NT2/D1 (cell line): ENCODE measurements at places on chromosomes 2 and 18.

DNA sequence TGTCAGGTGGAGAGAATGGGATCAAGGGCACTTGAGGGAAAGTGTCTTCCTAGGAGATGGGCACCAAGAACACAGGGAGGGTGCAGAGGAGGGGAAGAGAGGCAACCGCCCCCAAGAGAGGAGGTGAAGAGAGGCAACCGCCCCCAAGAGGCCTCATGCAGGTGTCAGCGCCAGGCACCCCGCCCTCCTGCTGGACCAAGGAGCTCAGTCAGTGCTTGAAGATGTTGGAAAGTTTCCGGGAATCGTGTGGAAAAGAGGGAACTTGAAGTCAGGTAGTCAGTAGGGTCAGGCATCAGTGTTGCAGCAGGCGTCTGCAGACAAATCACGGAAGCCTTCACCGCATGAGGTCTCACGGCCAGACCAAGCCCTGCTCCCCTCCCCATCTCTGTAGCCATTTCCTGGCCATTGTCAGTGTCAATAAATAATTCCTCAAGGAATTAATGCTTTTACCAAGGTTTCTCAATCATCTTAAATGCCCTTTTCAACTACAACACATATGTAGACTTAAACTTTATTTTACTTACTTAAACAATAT, 353.1 kb downstream of the EIPR1 start:
- no peak for DNase-seq

DNA sequence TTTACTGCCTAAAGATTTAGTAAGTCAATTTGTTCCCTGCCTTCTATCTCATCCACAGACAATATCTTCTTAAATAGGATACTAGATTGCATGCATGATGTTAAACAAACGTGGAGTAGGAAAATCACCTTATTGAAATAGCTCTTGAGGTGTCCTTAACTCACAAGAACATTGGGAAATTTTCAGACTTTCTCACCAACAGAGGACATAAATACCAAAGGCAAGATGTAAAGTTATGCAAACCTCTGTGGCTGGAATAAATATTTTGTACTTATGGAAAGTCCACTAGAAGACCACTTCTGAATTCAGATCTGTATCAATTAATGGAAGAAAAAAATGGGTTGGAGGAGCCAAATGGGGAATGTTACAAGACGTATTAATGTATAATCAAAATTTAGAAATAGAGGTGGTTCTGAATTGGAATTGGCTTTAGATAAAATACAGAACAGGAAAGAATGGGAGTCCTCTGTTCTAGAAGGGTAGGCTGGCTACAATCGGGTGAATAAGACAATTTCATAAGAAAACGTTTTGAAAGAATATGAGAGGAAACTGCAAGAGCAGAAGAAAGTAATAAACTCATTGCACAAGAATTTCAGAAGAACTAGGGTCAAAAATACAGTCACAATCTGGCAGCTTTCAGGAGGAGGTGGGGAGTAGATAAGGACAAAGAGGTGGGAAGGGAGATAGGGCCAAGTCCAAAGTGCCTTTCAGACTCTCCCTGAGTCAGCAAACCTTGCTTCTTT, 69.3 kb upstream of the FN1 start:
- DNase-seq = no peak

- no peak for DNase-seq
Measured at GRCh38 chr2:216572582-216573578, 60.3 kb upstream of the IGFBP2 start.

DNA sequence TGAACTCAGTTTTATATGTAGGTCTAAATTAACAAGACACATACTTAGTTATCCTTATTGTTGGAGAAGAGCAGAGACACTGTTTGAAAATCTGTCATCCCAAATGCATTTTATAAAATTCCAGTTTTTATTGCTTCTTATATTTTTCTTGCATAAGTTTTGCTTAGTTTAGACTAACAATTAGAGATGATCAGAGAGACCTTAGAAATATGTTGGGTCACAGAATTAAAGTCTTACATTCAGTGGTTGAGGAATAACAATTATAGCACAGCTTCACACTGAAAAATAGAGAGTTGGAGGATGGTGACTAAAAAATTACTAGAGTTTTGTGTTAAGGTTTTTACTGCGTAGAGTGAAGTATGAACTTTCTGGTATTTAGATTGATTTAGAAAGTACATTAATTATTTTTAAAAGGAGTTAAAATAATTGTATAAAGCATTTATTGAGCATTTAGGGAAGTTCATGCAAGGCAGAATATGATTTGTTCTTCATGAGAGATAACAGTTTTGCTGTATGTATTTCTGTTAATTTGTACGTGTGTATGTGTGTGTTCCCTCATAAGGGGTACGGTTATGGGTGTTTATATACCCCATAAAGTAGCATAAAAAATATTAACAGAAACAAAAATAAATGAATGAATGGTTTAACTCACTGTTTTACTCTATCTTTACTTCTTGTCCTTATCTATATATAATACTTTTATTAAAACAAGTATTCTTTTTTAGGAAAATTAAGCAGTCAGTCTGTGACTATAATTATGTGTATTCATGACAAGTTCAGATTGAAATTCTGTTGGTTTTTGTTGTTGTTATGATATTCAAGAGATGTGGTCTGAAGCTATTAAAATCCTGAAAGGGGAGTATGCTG, 31.2 kb downstream of the DDX1 start:
- no peak for DNase-seq

DNA sequence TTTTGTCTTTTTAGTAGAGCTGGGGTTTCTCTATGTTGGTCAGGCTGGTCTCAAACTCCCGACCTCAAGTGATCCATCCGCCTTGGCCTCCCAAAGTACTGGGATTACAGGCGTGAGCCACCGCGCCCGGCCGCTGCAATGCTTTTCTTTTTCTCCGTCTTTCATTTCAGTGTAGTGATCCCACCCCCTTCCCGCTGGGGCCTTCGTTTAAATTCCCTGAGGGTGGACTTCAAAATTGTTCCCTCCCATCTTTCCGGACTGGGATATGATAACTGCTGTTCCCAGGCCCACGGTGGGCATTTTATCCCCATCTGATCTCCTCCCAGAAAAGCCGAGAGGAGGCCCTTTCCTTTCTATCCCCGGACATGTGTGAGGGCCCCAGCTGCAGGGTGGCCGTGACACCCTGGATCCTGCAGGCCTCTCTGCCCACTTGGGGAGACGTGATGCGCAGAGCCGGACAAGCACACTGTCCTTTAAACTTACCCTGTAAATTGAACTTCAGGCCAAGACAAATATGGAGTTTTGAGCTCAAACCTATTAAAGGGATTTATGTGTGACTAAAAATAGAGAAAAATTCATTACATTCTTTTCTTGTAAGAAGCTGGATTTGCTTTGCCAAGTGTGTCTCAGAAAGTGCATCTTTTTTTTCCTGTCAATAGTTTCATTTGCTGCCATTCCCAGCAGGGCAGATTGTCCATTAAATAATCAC, 54.5 kb upstream of the AFF3 start:
- DNase-seq = no peak

GRCh38 chr18:36183033-36183432, 4.3 kb upstream of the MOCOS start:
- no peak for DNase-seq

DNA sequence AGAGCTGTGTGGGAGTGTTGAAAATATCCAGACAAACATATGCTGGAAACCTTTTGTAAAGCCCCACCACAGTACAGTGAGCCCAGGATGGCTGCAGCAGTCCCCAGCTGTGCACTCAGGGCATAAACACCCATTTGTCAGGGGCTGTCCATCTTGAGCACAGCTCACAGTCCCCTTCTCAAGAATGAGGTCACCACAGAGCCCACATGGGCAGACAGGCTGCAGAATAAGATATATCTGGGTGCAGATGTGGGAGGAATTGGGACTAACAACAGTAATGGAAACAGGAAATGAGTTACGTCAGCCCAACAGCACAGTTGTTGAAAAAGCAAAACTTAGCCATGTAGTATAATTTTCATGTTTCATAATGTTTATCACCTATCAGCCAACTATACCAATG, 219.6 kb downstream of the ETAA1 start:
- no peak for DNase-seq

DNA sequence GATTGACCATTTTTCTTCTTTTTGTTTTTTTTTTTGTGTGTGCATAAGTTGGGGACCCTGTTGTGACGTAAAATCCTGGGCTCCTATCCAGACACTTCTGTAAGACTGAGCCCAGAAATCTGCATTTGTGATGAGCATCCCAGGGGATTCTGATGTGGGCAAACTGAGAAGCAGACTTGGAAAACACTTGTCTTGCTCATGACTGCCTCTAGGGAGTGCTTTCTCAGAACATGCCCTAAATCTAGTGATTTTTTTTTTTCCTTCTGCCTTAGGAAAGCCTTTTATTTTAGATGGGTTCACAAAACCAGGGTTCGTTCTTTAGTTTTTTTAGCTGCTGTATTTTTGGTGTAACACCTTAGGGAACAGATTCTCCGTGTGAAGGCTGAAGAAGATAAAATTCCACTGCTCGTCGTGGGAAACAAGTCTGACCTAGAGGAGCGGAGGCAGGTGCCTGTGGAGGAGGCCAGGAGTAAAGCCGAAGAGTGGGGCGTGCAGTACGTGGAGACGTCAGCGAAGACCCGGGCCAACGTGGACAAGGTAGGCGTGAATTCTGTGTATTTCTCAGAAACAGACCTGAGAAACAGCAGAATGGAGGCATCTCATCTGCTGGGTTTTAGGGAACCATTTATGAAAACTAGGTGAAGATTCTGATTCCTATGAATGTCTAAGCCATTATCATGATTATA, 36.7 kb downstream of the RALB start:
- DNase-seq = no peak

GRCh38 chr2:224831530-224831929, 115.4 kb upstream of the CCDC195 start:
- no peak for DNase-seq

DNA sequence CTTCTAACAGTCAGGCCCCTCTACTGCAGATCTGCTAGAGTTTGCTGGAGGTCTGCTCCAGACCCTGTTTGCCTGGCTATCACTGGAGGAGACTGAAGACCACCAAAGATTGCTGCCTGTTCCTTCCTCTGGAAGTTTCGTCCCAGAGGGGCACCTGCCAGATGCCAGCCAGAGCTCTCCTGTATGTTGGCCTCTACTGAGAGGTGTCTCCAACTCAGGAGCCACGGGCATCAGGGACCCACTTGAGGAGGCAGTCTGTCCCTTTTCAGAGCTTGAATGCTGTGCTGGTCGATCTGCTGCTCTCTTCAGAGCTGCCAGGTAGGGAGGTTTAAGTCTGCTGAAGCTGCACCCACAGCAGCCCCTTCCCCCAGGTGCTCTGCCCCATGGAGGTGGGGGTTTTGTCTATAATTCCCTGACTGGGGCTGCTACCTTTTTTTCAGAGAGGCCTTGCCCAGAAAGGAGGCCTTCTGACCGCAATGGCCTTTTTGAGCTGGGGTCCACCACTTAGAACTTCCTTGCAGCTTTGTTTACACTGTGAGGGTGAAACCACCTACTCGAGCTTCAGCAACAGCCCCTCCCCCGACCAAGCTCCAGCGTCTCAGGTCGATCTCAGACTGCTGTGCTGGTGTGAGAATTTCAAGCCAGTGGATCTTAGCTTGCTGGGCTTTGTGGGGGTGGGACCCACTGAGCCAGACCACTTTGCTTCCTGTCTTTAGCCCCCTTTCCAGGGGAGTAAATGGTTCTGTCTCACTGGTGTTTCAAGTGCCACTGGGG, 566.0 kb downstream of the NR4A2 start:
- no peak for DNase-seq

GRCh38 chr2:46361920-46362666, 64.9 kb downstream of the EPAS1 start:
- DNase-seq = no peak

DNA sequence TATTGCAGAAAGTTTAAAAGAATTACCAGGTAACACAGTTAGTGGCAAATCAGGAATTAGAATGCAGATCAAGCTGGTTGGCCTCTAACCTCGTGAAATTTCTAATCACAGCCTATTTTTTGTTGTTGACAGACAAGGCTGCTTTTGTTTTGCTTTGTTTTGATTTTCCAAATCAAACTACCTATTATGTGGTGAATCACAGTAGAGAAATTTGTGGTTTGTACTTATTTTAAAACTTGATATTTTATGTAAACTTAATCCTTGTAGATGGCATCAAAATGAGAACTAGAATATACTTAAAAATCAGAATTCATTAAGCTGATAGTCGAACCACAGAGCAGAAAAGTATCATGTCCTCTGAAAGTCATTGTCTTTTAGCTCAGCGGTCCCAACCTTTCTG, 258.1 kb downstream of the CTNNA2 start:
- DNase-seq = no peak
